ENCODE measurements at places on chromosomes 11 and 22.

DNA sequence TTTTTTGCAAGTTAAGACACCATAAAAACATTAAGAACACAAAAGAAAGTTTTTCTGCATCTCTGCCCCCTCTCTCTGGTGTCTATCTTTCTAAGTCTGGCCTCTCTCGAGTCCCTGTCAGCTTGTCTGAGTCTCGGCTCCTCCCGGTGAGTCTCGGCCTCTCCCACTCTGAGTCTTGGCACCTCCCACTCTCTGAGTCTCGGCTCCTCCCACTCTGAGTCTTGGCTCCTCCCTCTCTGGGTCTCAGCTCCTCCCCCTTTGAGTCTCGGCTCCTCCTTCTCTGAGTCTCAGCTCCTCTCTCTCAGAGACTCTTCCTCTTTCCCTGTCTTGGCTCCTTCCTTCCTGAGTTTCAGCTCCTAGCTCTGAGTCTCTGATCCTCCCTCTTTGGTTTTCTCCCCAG is 72.5 kb upstream of the AMPD3 start:
- peak; percentile 63 for DNase-seq

DNA sequence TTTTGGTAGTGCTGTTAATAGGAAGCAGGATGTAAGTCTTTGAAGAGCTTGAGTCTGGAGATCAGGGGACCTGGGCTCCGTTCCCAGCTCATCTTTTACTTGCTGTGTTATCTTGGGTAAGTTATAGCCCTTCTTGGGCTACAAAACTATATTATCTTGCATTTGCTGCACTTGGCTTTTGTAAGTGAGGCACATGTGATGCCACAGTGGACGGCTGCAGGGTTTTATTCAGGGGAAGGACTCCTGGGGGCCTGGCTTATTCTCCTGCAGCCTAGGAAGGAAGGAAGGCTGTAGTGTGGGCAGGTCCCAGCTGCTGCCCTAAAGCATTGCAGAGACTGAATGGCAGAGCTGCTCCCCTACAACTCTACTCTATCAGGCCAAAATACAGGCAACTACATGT is 6.4 kb downstream of the CD82 start:
- DNase-seq, result no peak

DNA sequence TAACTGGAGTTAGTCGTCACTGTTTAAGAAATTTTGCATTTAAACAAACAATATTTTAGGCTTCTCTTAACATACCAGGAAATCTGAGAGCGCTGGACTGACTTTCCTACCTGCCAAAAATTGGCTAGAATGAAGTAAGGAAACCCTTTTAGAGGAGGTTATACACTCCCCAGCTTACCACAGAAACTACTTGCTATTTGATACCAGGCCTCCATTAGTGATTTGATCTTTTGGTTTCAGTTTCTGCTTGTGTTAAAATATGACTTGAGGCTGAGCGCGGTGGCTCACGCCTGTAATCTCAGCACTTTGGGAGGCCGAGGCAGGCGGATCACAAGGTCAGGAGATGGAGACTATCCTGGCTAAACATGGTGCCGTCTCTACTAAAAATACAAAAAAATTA is 419.9 kb downstream of the LRRC4C start:
- no peak for DNase-seq

DNA sequence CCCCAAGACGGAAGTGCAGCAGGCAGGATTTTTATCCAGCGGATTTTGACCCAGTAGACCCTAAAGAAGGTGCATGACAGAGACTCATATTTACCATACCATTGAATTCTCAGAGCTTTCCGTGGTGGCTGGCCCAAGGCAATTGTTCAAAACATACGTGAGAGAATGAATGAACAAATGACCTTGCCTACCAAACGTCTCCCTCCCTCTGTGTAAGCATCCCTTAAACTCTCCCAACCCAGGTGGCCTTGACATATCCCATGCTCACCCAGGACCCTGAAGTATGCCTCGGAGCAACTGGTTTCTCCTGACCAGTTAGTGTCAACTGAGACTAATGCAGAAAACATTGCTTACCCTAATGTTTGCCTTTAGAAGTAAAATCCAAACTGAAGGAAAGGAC is 154.9 kb downstream of the TEAD1 start:
- DNase-seq, result no peak

DNA sequence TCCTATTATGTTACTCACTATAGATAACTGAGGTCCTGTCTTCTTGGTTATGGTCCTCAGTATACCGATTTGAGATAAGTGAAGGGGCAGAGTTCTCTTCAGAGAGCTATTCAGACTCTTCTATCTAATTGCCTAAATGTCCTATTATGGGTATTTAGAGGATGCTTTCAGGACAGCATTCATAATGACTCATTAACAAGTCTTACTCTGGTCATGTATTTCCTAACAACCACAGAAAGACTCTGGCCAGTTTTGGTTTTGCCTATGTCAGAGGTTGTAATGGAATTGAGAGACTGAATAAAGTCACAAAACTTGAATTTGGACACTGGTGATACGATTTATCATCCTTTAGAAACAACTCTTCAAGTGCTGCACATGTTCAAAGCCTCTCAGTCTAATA is 1233.0 kb downstream of the JRKL start:
- DNase-seq, result no peak

GRCh38 chr11:128734832-128735224 is 41.0 kb downstream of the FLI1 start:
- no peak for DNase-seq

GRCh38 chr11:9028581-9028980 is 24.8 kb upstream of the NRIP3 start:
- no peak for DNase-seq

GRCh38 chr11:80182901-80183300 is 742.1 kb upstream of the TENM4 start:
- DNase-seq, result no peak

DNA sequence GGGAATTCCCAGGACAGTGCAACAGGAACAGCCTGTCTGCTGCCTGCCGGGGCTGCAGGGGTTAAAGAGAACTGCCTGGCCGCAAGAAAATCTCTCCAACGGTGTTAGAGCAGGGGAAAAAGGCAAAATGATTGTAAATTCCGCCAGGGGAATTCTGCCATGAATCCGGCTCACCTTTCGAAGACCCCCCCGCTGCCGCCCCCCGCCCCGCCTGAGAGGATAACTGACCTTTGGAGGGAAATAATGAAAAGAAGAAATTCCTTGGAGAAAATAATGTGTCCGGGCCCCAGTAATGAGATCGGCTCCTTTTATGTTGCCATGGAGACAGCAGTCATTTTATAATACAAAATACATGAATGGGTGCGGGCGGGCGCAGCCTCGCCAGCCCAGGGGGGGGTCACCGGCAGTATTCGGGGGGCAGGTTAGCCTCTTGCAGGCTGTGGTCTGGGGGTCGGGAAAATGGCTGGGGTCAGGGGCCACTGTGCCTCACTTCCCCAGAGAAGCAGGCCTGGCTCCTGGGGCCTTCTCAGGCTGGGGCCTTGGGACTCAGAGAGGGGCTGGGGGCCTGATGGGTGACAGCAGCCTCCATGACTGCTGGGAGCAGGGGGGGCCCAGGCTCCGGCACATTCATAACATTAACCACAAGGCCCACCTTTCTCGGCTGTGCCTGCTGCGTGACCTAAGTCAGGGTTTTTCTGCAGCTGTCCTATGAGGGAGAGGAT is 228.1 kb downstream of the MN1 start:
- DNase-seq, result no peak

DNA sequence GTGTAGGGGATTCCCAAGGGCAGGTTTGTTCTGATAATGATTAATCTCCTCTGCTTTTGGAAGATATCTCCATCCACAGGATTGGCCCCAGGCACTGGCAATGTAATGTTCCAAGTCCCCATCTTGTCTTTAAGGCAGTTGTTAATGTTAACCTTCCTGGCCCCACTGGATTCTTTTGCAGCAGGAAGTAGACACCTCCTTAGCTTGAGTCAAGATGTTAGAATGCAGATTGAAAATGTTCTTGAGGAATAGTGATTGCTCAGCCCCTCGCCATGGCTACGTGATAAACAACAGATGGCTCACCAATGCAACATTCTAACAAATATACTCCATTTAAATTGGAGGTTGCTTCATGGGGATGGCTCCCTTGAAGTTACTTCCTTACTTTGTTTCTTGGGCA is 7.3 kb downstream of the HEPHL1 start:
- peak; percentile 73 for DNase-seq

DNA sequence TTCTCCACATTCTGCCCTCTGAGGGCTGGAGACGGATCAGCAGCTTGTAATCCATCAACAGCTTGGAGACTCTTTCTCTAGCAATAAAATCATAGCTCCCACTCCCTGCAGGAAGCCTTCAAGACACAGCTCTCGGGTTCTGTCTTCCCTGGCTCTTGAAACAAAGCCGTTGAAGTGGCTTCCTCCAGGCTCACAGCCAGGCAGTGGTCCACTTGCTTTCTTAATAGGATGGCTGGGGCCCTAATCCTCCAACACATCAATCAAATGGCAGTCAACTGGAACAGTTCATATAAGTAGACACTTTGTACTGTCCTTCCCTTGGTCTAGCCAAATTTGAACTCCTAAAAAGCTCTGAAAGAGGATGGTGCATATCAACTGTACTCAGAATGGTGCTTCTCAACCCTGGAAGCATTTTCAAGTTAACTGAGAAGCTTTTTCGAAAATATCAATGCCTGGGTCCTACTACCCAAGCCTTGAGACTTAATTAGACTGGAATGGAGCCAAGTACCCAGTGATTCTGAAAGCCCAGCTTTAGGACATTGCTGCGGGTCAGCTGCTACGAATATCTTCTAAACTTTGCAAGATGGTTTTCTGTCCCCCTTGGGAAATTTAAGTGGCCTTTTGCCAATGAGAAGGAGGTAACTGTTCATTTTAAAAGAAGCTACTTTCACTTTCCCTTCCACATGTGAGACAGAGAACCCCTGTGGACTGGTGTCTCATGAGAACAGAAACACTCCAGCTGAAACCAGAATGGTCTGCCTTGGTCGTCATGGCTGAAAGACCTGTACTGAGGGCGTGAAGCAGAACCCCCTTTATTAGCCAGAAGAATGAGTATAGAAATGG is 74.7 kb downstream of the SC5D start:
- DNase-seq, result peak; percentile 34

GRCh38 chr22:30806391-30806861 is 111.8 kb downstream of the OSBP2 start:
- peak; percentile 51 for DNase-seq

- peak; percentile 51 for DNase-seq
These were observed 78.0 kb downstream of the PISD start for GRCh38 chr22:31583861-31584485.

- no peak for DNase-seq
These were observed 35.9 kb downstream of the RPL3 start for GRCh38 chr22:39283322-39284141.

- DNase-seq, result peak; percentile 84
These were observed 103.3 kb upstream of the AKIP1 start for GRCh38 chr11:8807544-8808225.

DNA sequence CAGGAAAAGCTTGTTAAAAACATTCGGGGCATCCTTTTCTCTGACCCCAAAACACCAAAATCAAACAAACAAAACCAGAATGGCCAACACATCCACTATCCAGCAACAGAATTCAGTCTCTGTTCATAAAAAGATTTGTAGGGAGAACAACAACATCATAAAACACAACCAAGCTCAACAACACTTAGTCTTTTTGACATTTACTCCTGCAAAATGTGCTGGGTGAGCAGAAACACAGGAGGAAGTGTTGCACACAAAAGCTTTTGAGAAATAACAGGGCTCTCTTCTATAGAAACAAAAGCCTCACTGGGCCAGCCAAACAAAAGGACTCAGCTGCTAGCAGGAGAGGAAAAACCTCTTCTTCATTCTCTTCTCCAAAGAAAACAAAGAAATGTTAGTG is 736.0 kb upstream of the CCDC90B start:
- DNase-seq, result no peak

DNA sequence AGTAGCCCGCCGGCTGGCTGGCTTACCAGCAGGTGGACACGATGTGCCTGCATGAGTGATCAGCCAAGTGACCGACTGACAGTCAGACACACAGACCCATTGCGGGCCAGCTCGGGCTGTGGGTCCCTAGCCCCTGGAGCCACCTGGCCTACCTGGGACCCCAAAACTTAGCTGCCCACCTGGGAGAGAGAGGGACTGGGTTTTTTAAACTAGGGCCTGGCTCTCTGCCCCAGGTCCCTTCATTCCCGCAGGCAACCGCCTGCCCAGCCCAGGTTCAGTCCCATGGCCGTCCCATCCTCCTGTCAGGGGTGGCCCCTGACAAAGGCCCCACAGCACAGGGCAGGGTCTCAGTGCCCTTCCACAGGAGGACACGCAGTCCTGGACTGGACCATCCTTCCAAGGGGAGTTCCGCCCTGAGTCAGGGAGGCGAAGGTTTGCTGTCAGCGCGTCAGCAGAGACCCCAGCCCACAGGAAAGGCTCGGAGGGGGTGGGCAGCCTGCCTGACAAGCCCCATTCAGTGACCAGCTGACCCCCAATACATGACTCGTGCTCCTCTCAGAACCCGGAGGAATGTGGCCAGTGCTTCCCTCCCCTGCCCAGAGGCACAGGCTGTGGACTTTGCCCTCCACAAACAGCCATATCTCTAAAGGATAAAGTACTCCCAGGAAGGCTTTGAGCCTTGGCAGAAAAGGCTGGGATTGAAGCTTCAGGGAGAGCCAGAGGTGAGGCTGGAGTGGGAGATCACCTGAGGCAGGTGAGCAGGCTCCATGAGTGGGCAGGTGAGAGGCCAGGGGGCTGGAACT is 8.4 kb downstream of the SLCO2B1 start:
- no peak for DNase-seq

DNA sequence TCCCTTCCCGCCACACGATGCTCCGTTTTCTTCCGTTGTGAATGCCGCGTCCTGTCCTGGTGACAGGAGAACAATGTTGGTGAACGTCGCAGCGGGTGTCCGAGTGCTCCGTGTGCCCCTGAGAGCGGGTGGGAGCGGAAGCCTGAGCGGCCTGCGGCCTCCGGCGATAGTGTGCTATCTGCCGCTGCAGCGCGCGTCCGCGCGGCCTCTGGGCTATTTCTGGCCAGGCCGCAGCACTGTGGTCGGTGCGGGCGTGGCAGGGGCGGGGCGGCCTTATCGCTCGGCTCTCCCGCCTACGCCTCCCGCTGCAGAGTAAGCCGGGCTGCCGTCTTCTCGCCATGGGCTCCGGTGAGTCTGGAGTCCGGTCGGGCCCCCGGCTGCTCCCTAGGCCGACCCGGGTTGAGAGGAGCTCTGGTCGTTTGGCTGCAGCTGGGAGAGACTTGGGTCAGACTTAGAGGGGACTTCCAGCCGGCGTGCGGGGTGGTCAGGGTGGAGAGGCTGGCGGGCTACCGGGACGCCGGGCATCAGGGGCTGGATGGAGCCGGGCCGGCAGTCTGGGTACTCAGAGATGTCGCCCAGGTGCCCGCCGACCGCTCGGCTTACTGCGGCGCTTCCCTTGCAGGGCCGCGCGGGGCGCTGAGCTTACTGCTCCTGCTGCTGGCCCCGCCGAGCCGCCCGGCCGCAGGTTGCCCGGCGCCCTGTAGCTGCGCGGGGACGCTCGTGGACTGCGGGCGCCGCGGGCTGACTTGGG is at the start of gene GP1BB:
Gene GP1BB, plus strand, starts transcription at position 308 of the 751 bp plus-strand sequence. Its CDS starts 31 bp downstream, at position 339.
- no peak for DNase-seq

- DNase-seq, result peak; percentile 63
These were observed 15.0 kb downstream of the TEAD1 start for GRCh38 chr11:12689029-12689755.

GRCh38 chr11:92675303-92675702 is 294.1 kb upstream of the MTNR1B start:
- DNase-seq, result no peak

GRCh38 chr11:121563900-121564822 is 111.4 kb upstream of the SORL1-AS1 start:
- DNase-seq, result no peak
